ENCODE measurements at places on chromosomes 4 and X.

DNA sequence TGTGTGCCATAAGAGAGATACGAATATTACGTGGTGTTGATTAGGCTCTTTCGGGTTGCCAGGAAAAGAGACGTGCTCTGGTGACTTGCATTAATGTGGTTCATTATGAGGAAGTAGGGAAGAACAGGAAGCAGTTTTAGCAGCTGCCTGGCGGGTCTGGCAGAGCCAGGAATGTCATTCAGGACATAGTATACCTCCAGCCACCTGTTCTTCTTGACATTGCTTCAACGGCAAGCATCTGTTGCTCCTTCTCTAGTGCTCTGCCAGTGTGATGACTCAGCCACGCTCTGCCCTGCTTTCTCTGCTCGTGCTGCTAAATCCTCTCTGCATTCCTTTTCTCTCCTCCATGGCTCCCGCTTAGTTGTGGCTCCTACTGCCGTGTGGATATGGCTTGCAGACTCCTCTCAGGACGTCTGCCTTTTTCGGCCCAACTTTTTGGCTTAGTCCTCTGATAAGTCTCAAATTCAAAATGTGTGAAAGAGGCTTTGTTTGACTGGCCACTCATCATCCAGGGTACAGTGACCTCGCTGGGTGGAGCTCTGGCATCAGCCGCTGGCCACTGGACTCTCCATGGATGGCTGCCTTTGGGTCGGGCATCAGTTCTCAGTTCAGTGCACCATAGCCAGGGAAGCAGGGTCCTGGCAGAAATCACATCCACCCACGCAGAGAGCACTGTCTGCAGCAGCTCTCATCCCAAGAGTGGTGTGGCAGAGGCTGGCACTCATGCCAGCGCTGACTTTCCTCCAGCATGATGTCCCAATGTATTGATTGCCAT, 89.3 kb upstream of the KLF3 start:
- DNase-seq = no peak

- no peak for DNase-seq
Observed at GRCh38 chr4:176610594-176610993, 182.1 kb downstream of the VEGFC start.

- DNase-seq = no peak
Observed at GRCh38 chr4:7031558-7032449, 11.4 kb upstream of the TADA2B start.

DNA sequence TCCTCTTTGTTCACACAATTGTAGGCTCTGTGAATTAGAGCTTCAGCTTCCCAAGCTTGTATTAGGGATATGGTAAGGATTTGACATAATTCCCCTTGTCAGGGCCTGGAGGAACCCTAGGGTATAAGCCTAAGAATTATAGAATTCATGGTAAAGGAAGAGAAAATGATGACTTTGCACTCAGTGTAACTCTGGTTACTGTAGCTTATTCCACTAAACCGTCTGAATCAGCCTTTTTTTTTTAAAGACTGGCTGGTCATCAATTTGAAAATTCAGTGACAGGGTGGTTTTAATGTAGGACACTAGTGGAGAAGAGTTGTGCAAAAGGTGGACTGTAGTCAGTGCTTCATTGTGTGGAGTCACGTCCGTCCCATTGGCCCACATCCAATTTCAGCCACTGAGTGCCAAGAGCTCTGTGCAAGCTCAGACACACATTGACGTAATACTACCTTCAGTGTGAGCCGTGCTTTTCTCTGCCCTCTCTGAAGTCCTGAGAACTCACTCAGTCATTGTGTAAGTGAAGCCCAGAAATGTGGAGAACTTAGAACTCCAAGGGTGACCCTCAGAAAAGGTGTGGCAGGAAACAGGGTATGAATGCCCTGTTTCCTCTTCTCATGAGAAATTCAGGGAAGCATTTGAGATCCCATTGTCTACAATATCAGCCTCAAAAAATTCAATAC, 449.8 kb downstream of the C4orf33 start:
- DNase-seq = no peak

DNA sequence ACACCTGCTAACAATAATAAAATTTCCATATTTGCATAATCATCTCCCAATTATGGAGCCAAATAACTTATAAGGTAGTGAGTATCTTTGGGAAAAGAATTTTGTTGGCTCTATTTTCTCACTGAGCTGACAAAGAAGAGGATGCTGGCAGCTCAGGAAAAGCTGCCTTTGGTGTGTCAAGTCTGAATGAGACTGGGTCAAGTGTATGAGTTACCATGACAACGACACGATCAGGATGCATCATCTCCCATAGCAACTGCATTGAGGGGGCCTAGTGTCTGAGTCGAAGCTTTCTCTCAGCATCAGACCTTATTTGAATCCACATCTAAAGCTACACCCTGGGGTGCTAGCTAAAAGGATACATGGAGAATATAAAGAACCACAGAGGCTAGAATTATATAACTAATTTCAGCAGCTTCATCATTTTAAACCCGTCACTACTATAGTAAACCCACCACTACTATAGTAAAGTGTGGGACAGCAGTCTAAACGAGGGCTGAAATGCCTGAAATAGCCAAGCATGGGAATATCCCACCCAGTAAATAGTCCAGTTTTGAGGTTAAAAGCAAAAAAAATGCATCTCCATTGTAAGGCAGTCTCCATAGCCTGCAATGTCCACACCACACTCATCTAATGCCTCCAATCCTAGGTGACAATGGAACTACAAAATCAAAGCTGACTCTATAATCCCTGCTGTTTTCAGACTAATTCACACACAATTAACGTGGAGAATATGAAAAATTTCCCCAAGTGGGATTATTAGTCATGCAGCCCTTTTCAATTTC, 16.0 kb downstream of the GSPT2 start:
- DNase-seq = no peak

GRCh38 chr4:101290654-101291053, 56.7 kb downstream of the PPP3CA start:
- DNase-seq = no peak

GRCh38 chr4:173288296-173288695, 45.9 kb downstream of the HMGB2 start:
- DNase-seq = peak; percentile 74

GRCh38 chr4:56302760-56303159, 84.5 kb downstream of the AASDH start:
- no peak for DNase-seq

DNA sequence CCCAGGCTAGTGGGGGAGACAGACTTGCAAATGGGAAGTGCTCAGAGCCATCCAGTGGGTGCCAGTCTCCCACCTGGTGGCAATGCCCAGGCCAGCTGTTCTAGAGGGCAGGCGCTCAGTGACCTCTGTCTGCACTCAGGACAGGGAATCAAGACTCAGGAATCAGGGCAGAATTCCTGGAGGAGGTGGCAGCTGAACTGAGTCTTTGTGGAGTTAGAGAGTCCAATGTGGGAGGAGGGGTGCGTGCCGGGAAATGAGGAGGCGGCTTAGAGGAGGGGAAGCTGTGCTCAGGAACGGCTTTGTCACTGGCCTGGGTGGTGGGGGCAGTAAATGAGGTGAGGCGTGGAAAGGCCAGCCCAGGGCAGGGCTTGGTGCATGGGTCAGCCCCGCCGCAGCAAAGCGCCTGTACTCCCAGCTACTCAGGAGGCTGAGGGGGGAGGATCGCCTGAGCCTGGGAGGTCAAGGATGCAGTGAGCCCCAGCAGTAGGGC, 31.3 kb upstream of the SORCS2 start:
- no peak for DNase-seq

GRCh38 chrX:153029875-153030274, 26.4 kb upstream of the PNMA3 start:
- DNase-seq = no peak

- DNase-seq = no peak
Observed at GRCh38 chr4:101258883-101259282, 88.4 kb downstream of the PPP3CA start.

GRCh38 chr4:11013094-11013664, 328.6 kb upstream of the CLNK start:
- no peak for DNase-seq

GRCh38 chr4:3372933-3373465, 68.8 kb upstream of the HGFAC start:
- no peak for DNase-seq

- no peak for DNase-seq
Observed at GRCh38 chr4:144169211-144169610, 28.7 kb upstream of the GYPA start.

DNA sequence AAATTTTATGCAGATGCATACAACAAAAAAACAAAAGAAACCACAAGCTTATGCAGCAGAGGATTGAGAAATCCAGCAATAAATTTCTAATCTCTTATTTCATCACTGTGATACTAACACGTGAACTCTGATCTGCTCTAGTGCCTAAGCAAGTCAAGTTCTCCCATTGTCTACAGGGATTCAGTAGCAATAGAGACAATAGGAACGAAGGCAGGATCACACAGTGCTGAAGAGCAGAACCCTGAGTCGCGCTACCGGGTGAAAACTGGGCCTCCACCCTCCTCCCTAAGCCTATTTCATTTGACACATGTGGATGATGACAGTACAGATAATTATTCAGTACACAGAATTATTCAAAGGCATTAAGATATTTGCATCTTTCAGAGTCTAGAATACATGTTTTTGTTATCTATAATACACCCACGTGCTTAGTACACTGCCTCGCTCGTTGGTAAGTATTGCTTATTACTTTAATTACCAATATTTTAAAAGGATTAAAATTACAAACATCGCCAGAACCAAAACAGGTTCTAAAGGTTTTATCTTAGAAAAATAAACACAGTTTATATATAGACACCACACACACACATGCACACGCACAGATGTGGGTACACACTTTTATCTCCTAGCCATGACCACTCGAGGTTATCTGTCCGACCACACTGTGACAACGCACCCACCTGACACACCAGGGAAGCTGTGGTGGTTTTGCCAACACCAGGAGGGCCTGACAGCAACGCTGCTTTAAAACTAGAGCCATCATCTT, 60.1 kb downstream of the RFC1 start:
- no peak for DNase-seq

DNA sequence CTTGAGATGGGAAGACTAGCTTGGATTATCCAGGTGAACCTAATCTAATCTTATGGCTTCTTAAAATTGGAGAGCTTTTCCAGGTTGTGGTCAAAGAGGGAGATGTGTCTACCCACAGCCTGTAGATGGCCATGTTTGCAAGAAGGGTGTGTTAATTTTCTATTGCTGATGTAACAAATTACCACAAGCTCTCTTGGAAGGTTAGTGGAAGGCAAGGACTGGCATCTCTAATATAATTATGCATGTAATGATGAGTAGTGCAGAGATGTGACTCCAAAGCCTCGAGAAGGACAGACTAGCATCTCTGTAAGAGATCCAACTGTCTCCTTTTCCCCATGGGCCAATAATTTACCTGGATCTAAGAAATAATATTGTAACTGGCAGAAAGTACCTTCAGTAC, 3.2 kb upstream of the ADH1B start:
- no peak for DNase-seq

DNA sequence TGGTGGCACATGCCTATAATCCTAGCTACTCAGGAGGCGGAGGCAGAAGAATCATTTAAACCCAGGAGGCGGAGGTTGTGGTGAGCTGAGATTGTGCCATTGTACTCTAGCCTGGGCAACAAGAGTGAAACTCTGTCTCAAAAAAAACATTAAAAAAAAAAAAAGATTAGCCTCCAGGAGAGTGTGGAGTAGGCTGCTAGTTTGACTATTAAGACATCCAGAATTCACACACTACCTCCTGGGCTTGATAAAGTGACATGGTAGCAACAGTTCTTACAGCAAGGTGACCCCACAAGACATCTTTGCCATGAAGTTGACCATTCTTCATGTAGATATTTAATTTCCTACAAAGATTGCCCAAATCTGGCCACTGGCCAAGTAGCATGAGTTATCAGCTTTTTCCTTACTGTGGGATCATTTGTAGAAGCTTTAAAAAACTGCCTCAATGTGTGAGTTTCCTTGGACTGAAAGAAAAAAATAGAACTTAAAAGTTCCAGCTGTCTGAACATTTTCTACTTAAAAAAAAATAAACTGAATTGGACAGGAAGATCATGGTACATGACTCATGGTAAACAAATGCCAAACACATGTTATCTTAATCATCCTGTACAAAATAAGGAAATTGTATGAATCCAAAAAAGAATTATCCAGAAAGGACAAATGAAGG, 35.3 kb upstream of the SPRY1 start:
- DNase-seq = no peak

- no peak for DNase-seq
Observed at GRCh38 chrX:25872786-25873185, 265.4 kb upstream of the MAGEB18 start.

- peak; percentile 55 for DNase-seq
Observed at GRCh38 chrX:10156199-10157031, at the start of gene CLCN4. Gene CLCN4, plus strand, starts transcription at chrX:10156975. Its CDS starts 28,058 bp downstream, at chrX:10185033.

GRCh38 chr4:173013232-173013930, 155.2 kb upstream of the GALNT7 start:
- DNase-seq = peak; percentile 74

DNA sequence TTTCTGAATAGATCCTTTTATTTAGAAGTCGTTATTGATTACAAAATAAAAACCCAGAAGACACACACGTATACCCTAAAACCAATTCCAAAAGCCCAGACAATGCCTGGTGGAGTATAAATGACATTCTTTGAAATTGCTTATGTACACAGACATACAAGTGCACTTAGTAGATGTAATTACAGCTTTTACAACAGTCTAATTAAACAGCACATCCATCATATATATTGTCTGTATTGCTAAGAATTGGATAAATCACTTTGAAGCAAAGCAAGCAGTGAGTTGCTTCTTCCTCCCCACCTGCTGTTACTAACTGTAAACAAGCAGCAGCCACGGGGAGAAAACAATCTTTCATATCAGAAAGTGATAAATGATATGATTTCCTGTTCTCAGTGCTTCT, 645.7 kb downstream of the TLL1 start:
- no peak for DNase-seq

DNA sequence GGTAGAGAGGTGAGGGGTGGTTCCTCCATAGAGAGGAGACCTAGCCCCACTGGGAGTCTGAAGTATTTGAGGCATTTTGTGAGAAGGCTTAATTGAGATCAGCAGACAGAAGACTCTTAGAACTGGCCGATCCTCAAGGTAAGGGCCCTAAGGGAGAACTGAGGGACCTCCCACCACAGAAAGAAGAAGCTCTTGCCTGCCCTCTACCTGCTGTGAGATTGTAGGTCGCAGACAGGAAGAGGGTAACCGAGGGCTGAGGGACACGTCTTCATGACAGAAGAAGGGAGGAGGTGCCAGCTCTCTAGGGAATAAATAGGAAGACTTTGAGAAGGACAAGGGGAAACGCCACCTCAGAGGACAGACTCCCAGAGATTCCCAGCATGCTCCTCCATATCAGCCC, 24.1 kb upstream of the MAGEC1 start:
- no peak for DNase-seq

GRCh38 chr4:151430740-151431457, 21.9 kb downstream of the FHIP1A start:
- no peak for DNase-seq

GRCh38 chr4:53119680-53120079, 246.2 kb downstream of the SCFD2 start:
- DNase-seq = peak; percentile 11

DNA sequence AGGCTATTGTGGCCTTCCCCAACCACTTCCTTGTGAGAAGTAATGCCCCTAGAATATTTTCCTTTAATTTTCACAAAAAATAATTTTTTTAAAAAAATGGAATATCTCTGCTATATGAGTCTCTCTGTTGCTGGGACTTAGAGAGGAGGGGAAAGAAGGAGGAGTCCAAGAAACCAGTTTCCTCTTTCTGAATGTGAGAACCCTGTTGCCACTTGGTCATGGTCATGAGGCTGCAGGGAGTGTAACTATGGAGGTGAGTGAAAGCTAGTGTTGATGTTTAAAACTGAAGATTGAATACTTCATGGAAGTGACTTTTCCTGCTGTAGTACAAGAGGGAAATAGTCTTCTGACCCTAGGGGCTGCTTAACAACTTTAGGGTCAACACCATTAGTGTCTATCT, 20.4 kb downstream of the KIAA1210 start:
- no peak for DNase-seq

Measured in nephron progenitor cell (in vitro differentiated cells).